ENCODE measurements at places on chromosomes 6 and 20.

GRCh38 chr6:166567107-166567506 is 19.4 kb downstream of the RAMACL start:
- no peak for DNase-seq

GRCh38 chr20:10064611-10065010 is 29.8 kb downstream of the ANKEF1 start:
- no peak for DNase-seq

DNA sequence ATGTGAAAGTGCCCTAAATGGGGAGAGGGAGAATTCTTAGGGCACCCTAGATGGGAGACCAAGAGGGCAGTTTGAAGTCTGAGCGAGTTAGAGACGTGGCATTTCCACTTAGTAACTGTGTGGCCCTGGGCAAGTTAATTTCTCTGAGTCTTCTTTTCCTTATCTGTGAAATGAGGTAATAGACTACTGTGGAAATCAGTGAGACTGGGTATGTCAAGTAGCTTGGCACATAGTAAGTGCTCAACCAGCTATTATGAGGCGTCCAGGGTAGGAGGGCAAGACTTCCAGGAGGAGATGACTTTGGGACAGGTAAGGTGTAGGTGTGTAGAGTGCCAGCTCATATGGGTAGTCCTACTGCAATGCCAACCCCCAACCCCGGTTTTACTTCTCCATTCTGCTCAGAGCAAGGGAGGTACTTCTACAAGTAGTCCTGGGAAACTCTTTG is 770 bp downstream of the KIF3B start:
- DNase-seq = no peak

DNA sequence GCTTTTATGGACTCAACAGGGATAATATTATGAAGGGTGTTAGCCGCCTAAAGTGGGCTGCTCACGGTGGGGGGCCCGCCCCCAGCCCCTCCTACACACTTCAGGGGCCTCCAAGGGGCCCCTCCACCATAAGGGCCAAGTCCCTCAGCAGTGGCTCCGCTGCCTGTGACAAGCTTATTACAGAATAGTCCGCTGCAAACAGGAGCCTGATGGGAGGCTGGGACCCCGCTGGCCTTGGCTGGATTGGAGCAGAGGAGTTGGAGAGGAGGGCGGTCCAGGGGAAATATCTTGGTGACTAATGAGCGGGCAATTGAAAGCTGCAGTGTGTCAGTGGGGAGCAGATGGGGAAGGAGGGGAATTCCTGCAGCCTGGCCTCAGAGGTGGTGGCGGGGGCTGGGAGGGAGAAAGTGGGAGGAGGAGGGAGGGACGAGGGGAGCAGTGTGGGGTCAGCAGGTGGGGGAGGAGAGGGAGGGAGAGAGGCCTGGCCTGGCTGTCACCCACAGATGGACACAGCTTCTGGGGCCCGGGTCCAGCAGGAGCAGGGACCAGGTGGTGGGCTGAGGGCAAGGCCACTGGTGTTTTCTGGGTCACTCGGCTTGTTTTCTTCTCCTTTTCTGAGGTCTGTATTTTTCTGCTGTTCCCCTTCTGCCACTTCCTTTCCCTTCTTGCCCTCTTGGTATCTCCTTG is 57.6 kb upstream of the FOXP4 start:
- no peak for DNase-seq

DNA sequence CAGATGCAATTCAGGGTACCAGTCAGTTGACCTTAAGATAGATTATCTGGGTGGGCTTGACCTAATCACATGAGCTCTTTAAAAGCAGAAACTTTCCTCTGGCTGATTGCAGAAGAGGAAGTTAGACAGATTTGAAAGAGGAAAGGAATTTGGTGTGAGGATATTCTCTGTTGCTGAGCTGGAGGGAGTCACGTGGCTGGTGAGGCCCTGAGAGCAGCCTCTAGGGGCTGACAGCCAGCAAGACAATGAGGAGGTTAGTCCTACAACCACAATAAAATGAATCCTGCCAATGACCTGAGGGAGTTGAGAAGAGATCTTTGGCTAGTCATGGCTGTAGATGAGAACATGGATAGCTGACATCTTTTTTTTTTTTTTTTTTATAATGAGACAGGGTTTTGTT is 87.0 kb upstream of the B3GAT2 start:
- no peak for DNase-seq

GRCh38 chr6:156756630-156757610 is 20.3 kb upstream of the ARID1B start:
- no peak for DNase-seq
